Hematopoietic multipotent progenitor cell treated with erythropoietin and hydrocortisone succinate and interleukin-3 and kit ligand, for 4 days (in vitro differentiated cells): ENCODE measurements at places on chromosomes 12 and 14.

- DNase-seq, result no peak
These were observed 12.2 kb upstream of the CDK17 start for GRCh38 chr12:96412431-96412830.

GRCh38 chr14:63510538-63510937 lies 32.6 kb downstream of the PPP2R5E start:
- peak; percentile 37 for DNase-seq

DNA sequence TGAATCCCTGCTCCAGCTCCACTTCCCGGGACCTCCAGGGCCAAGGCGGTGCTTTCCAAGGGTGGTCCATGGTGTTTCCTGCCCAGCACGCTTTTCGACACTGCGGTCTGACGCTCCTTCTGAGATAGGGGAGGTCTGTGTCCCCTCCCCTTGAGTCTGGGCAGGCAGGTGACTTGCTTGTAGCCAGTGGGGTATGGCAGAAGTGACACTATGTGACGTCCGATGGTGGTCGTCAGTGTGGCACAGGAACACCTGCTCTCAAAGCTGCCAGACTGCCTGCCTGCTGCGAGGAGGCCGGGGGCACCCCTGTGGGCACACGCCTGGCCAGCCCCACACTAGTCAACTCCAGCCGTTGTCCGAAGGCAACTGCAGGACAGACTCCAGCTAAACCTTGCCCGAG lies 16.0 kb upstream of the TRAF3 start:
- DNase-seq, result no peak

DNA sequence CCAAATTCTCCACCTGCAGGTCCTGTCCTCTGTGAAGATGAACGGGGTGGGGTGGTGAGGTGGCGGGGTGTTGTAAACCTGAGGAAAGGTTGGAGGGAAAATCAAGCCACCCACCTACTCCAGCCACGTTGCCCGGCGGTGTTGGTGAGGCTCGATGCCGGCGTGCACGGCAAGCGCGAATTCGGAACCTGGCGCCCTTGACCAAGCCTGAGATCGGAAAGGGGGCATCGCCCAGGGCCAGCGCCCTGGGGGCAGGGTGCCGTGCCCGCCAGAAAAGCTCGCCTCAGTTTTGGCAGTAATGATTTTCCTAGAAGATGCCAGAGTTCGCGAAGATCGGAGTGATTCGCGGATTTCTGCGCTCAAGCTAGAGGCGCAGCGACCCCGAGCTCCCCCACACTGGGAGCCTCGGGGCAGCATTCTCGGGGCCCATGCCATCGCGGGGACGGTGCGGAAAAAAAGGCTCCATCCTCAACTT lies 817 bp downstream of the STXBP6 start:
- DNase-seq, result no peak

GRCh38 chr12:38541849-38542248 lies 225.3 kb downstream of the ALG10B start:
- DNase-seq, result no peak

DNA sequence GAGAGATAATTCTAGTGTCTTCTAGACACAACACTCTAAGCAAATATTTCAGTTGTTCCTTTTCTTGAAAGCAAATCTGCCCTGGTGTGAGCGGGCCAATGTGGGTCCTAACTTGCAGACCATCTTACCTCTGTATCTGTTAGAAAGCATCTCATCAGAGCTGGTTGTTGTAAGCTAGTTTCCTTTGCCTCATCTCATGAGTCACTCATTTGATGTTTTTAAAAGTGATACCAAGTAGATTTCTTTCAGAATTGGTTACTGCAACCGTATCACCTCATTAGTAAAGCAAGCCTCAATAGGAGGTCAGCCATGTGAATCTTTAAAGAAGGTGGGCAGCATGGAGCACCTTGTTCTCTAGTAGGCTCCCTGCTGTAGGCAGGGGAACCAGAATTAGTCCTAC lies 78.6 kb downstream of the DAAM1 start:
- DNase-seq, result no peak

- no peak for DNase-seq
These were observed 20.4 kb upstream of the AMN start for GRCh38 chr14:102902086-102902485.

- no peak for DNase-seq
These were observed 67.5 kb downstream of the NIN start for GRCh38 chr14:50763382-50764007.

DNA sequence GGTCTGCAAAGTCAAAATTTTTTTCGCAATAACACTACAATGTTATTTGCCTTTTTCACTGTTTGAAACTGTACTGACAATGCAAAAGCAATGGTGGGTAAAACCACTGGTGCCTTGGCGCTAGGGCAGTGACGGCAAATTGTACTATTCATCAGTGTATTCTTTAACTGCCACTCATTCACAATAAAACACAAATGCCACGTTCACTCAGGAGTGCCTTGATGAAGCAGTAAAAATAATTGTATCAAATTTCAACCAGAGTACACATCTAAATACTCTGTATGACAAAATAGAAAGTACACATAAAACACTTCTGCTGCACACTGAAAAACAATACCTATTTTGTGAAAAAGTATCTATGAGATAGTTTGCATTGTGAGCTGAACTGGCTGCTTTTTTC lies 17.8 kb downstream of the DCAF5 start:
- no peak for DNase-seq

DNA sequence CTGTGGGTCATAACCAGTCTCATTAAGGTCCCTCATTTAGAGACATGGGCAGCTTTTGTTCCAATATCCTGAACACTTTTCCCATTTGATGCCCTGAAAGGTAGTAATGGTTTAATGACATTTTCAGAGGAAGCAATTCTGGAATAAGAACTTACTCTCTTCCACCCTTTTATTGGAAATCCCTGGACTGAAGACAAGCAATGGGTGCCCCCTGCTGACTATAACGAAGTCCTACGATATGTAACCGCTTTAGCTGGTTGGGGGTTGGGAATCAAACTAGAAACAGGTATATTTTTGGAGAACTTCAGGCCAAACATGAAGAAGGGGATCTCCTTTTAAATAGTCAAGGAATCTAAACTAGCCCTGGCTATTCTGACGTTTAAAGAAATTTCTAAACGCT lies 20.5 kb downstream of the SARNP start:
- DNase-seq, result peak; percentile 82

DNA sequence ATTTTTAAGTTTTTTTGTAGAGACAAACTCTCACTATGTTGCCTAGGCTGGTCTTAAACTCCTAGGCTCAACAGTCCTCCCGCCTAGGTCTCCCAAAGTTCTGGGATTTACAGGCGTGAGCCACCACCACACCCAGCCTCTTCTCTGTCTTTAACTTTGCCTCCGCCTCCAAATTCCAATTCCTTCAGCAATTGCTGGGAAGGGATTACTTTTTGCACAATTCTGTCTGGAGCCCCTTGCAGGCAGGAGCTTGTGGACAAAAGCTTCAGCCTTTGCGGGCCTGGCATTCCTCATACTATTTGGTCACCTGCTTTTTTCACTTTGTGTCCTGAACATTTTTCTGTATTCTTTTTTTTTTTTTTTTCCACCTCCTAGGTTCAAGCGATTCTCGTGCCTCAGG lies 26.0 kb downstream of the SH2B3 start:
- DNase-seq, result no peak

DNA sequence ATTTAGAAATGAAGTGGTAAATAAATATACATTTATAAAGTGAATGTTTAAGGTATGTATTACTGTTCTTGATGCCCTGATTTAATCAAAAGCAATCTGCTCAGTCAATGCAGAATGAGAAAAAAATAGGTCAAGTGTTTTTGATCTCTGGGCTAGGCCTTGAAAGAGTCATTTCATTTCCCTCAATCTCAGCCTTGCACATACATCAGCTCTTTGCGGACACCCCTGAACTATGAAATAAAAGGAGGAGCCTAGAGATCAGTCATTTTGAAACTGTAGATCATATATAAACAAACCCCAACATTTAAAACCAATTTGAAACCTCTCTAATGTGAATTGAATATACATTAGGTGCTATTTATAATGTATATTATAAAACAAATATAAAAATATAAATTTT lies 42.5 kb downstream of the ATG2B start:
- DNase-seq, result no peak

GRCh38 chr14:26289891-26290486 lies 307.8 kb downstream of the NOVA1 start:
- no peak for DNase-seq

- no peak for DNase-seq
These were observed 40.7 kb downstream of the OTOGL start for GRCh38 chr12:80140005-80140404.

DNA sequence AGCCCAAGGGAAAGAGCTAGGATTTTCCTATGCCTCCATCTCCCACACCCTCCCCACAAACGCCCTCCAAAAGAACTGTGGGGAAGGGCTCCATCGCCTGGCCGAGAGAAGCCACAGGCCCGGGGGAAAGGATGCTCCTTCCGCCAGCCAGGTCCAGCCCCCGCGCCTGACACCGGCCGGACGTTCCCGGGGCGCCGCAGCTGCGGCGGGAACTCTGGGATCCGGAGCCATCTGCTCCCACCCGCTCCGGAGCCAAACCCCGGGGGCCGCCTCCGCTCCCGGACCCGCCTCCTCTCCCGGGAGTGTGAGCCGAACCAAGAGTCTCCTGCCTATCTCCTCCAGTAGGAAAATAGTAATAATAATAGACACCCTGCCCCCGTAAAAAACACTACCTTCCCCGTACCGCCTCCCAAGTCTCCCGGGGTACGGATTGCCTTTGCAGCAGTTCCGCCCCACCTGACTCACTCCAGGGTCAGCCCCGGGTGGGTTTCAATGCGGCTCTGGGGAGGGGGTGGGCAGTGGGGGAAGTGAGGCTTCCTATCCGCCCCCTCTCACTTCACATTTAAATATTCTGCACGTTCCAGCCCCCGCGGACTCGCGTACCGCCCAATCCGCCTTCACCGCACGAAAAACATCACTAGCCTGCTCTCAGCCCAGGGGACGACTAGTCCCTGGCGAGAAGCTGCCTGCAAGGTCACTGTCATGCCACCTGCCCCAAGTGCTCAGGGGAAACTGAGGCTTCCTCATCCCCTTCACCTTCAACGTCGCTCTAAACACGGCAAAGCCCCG lies 2.4 kb downstream of the AGAP2 start:
- no peak for DNase-seq

DNA sequence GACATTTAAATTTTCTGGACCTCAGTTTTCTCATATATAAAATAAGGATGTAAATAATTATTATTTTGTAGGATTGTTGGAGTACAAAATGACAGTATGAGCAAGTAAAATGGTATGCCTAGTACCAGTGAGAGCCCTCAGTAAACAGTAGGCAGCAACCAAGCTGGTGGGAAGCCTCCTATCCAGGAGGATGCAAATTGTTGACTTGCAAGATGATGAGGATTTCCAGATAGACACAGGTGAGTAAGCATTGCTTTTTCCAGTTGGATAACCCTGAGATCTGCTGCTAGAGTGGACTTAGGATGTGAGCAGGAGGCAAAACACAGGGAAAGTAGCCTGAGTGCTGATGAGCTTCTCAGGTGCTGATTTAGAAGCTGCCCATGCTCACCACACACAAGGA lies 28.2 kb upstream of the AMIGO2 start:
- DNase-seq, result no peak

DNA sequence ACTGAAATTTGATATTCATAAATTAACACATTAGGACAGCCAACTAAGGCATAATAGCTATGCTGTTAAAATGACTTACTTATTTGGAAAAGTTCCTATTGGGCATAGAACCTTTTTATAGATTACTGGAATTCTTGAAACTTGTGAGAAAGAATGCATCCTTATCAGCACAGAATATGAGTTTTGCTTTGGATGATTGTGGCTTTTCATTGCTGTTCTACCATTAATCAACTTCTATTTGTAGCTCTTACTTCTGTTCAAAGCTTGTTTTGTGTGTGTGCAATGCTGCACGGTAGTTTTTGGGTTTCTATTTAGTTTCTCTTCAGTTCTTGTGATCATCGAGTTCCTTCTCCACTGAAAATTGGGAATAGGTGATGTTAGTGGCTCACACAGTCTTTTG lies 152.4 kb upstream of the PELI2 start:
- DNase-seq, result no peak

DNA sequence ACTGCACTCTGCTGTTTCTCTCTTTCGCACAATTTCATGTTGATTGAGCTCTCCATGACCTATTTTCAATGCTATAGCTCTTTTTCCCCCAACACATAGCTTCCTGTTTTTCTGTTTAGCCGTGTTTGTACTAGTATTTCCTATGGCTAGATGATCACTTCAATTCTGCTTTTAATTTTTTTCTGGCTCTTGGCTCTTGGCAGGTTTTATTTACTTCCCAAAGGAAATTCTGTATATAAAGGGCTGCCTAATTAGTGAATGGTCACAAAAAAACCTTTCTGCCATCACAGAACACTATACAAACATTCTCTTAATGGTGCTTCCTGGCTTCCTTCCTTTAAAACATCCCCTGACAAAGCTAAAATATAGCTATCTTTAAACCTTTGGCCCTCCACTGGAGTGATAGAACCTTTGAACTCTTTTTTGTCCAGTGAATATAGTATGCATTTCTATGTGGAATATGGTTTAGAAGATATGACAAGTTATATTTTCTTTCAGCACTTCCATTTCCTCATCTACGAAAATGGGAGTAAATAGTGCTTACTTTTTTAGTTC lies 88.2 kb downstream of the RASSF9 start:
- peak; percentile 10 for DNase-seq

GRCh38 chr14:57480051-57480450 lies 13.6 kb downstream of the CCDC198 start:
- DNase-seq, result no peak

GRCh38 chr12:43066471-43066870 lies 476.9 kb upstream of the PRICKLE1 start:
- DNase-seq, result no peak

DNA sequence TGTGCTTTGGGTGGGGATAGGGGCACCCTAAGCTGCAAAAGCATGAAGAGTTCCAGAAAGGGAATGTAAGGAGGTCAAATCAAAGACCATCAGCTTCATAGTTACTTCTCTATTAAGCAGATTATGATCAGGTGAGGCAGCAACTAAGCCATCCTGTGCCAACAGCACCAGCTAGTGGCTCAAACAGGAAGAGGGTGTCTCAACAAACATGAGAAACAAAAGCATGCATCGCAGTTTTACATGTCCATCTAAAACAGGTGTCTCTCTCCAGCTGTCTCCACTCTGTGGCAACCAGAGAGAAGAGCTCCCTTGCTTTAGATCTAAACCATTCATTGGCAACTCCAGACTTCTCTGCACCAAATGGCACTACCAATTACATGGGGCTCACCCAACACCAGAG lies 52.9 kb downstream of the ACTN1 start:
- DNase-seq, result peak; percentile 55

GRCh38 chr14:37145395-37145794 lies 27.0 kb downstream of the SLC25A21 start:
- no peak for DNase-seq

DNA sequence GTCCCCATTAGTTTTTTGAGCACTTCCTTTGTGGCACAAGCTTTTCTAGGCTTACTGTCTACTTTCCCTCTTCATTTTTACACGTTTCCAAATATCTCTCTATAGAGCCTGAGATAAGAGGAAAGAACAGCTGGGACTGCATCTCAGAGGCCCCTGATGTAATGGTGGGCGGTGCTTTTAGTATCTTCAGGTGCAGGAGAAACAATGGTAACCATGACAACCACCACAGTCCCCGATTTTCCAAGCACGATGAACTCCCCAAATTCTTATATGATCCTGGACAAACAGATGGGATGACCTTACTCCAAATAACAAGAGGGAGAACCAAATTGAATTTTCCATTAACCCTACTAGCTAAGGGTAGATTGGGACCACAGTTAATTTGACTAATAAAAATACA lies 103.3 kb downstream of the AEBP2 start:
- DNase-seq, result no peak
